WERI-Rb-1 (cell line): ENCODE measurements at places on chromosomes 11 and 22.

DNA sequence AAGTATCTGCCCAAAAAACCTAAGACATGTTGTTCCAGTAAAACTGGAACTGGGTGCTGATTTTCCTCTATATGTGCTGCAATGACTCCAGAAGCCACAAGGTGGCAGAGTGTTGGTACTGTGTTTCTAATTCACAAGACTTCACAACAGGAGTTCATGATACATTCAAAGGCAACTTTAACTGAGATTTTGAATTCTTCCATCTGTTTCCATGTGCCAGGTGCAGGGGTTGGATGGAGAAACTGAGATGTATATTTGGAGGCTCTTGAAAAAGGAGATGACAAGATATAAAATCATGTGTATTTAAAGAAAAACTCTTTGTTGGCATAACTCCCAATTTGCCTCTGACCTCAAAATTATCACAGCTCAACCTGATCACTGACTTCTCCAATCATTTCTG, 1098.6 kb upstream of the CCDC90B start:
- DNase-seq, result peak; percentile 47

DNA sequence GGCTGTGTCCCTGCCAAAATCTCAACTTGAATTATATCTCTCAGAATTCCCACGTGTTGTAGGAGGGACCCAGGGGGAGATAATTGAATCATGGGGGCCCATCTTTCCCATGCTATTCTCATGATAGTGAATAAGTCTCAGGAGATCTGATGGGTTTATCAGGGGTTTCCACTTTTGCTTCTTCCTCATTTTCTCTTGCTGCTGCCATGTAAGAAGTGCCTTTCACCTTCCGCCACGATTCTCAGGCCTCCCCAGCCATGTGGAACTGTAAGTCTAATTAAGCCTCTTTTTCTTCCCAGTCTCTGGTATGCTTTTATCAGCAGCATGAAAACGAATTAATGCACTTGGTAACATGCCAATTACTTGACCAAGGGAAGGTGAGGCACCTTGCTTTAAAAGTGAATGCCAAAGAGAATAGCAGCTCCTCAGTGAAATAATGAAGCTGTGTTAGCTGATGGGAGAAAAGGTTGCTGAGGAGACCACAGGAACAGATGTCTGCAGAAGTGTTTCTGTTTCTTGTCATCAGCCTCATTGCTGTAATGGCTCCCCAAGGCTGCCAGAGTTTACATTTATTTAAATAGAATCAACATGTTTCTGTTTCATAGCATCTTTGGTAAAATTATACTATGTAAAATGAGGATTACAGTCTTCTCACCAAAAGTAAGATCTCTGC, 89.0 kb upstream of the CD44 start:
- DNase-seq, result no peak

DNA sequence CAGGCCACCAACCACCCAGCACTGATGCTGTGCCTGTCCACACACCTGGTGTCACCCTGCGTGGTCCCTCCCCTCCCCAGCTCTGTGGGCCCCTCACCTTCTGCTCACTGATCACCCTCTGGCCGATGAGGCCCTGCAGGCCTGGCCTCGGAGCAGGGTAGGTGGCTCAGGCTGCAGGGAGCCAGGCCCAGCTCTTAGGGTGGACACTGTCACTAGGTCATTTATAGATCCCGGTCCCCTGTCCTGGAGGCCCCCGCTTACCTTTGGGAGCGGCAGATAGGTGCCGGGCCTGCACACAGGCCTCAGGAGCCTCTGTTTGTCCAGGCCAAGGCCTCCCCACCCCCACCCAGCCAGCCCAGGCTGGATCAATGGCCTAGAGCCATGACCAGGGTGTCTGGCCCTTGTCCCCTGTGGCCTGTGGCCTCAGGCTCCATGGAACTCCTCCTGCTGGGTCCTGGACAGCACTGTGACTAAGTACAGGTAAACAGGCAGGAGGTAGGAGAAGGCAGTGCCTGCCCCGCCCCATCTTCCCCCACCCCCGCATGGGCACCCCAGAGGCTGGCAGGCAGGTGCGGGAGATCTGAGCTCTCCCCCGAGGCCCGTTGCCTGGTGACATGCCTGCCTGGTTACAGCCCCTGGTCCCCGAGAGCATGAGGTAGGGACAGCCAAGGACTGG, at the start of gene TMPRSS6:
TSS of gene TMPRSS6 (minus strand) at position 472 of the 676 bp plus-strand sequence. CDS start 6,296 bp downstream, outside the sequence.
- no peak for DNase-seq

GRCh38 chr11:77320351-77320750, 18.9 kb upstream of the GDPD4 start:
- no peak for DNase-seq

- DNase-seq, result no peak
These were observed 92.0 kb downstream of the PRR5L start for GRCh38 chr11:36388071-36388470.
